ENCODE measurements at places on chromosomes 1 and 21.

- no peak for DNase-seq
Measured at GRCh38 chr1:204853436-204853835, 17.2 kb upstream of the NFASC start.

DNA sequence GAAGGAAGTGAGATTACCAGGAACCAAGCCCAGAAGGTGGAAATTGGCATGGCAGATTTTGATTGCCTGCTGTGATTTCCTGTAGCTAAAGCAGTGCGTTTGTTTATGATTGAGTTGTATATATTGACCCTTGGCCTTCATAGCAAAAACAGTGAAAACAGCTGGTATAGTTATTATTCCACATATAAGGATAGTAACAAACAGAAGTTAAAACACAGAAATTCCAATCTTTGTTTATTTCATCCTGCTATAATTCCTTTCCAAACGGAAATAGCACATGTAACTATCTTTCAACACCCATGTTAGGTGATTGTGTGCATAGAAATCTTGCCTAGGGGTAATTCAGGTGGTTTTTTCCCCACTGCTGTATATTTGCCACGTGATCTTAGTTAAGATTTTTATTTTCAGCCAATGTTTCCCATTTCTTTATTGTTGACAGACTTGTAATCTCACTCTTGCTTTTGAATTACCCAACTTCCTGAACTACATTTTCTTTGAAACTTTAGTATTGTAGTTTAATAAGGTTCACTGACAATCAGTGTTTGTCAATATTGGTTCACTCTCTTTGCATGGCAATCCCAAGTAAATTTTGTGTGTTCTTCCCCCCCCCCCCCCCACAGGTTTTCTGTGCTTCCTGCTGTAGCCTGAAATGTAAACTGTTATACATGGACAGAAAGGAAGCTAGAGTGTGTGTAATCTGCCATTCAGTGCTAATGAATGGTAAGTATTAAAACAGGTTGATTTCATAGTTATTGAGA, 102.7 kb downstream of the CC2D1B start:
- DNase-seq: no peak

DNA sequence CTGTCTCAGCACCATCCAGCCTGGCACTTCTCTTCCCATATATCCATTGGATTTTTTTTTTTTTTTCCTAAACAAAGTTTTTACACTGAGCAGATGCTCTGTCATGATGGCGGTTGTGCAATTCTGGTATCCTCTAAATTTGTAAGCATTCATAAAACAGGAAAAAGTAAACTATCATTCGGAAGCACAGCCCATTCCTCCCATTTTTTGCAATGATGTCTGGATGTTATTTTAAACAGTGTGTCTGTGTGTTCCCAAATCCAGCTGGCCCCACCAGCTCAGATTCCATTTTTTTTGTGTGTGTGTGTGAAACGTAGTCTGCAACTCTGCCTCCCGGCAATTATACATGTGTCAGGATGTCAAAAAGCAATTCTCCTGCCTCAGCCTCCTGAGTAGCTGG, 33.5 kb downstream of the PDPN start:
- no peak for DNase-seq

DNA sequence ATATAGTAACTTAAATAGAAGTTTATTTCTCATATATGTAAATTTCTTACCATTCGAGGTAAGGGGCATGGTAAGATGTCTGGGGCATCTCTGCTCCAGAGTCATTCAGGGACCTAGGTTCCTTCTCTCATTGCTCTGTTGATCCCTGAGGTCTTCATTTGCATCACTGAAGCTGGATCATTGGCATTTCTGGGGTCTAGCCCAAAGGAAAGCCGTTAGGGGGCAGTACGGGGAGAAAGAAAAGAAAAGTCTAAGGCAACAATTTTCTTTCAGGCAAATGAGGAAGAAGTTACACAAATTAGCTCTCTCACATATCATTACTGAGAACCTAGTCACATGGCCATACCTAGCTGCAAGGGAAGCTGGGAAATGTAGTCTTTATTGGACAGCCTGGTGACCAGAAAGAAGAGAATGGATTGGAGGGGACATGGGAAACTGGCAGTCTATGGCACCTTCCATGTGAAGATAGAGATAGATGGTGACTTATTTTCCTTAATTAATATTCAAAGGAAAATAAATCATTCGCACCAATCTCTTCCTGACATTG, 10.2 kb upstream of the SUSD4 start:
- DNase-seq: no peak

GRCh38 chr1:234970731-234971476, 157.7 kb downstream of the TOMM20 start:
- peak; percentile 64 for DNase-seq

GRCh38 chr1:245133995-245134715, 20.6 kb upstream of the KIF26B start:
- DNase-seq: no peak

GRCh38 chr1:214198571-214198970, 82.4 kb upstream of the SMYD2 start:
- no peak for DNase-seq
